Hematopoietic multipotent progenitor cell treated with erythropoietin and hydrocortisone succinate and interleukin-3 and kit ligand, for 6 days (in vitro differentiated cells): ENCODE measurements at places on chromosomes 6 and 20.
A peak's percentile ranks its signal among the peaks of the same experiment; 100 is the strongest.

- DNase-seq: no peak
Measured at GRCh38 chr6:1024587-1024986, 287.3 kb upstream of the FOXQ1 start.

- no peak for DNase-seq
Measured at GRCh38 chr6:16582446-16583143, 178.7 kb downstream of the ATXN1 start.

GRCh38 chr20:5267092-5267491, 49.7 kb downstream of the PROKR2 start:
- no peak for DNase-seq

DNA sequence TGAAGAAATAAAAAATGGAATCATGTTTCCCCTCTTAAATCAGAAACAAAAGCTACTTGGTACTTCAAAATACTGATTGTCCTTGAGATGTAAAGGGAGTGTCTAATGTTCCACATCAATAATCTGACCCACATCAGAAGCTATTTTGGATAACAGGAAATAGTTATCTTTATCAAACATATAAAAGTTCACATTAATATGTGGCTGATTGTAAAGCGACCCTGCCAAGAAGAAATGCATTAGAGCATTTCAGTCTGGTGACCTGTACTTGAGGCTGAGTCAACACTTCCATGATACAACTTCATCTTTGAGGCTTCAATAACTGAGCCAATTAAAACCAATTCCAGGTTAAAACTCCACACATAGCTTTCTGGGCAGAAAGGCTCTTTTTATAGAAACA, 31.8 kb downstream of the SYNE1 start:
- DNase-seq: no peak

DNA sequence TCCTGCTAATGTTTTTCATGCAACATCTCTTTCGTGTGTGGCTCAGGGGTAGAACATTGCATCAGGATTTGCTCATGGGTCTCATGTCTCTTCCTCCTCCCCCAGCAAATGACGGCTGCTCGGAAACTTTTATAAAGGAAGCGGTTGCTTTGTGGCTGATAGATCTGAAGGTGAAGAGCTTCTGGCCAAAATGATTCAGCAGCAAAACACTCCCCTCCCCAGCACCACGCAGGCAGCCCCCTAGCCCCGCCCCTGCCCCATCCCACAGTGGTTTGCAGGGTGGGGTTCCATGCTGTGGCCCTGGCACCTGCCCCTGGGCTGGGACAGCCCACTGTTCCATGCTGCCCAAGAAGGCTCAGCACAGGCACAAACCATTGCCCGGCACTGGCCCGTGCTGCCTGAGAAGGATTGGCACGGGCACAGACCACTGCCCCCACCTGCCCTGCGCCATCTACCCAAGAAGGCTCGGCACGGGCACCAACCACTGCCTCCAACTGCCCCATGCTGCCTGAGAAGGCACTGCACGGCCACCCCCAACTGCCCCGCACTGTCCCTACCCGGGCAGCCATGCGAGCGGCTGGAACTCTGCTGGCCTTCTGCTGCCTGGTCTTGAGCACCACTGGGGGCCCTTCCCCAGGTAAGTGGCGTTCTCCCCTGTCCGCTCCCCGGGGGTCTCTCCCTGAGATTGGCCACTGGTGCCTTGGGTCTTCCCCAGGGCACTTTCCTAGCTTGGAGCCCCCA, at the start of gene CST7:
Gene CST7 (plus strand): TSS at position 331 of the 741 bp plus-strand sequence. CDS start 237 bp downstream, at position 568.
- DNase-seq: peak; percentile 89

DNA sequence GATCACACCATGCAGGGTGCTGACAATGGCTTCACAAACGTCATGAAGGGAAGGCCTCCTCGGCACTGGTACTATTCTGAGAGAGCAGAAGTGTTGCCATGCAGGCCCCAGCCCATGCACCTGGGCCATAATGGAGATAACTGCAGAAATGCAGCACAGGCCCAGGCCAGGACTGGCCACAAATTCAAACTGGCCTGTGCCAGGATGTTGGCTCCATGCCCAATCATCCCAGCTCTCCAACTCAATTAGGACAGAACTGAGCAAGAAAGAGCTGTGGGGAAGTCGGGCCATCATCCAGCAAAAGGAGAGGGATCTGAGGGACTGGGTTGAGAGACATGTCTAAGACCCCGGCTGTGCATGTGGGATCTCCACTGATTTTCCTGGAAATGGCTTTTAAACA, 48.9 kb upstream of the SYNDIG1 start:
- DNase-seq: no peak

- no peak for DNase-seq
Measured at GRCh38 chr6:138956244-138956924, 31.7 kb downstream of the REPS1 start.

DNA sequence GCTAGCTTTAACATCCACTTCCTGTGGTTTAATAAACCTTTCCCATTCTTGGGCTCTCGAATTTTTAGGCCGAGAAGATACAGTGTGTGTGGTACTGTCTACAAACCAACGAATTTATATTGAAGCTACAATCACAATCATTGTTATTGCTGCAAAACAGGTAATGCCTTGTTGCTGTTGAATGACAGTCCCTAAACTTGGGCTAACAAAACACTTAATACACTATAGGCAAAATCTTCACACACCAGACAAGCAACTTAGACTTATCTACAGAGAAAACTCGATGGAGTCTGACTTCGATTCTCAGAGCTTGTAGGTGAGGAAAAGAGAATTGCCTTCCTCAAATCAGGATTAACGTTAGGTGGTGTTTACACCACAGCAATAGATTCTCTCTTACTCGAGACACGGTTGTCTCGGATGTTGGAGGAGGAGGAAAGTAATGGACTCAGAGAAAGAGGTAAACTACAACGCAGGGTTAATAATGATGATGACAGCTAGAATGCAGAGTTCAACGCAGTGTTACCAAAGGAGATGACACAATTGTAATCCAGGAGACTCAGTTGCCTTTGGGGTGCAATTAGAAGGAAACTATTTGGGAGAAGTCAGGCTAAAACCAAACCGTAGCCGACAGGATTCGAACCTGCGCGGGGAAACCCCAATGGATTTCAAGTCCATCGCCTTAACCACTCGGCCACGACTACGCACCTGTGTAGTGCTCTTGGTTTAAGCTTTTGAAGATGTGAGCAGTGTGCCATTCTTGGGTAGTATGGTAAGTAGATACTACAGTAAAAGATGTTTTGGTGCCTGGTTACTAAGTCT, 32.5 kb upstream of the ZNF184 start:
- DNase-seq: peak; percentile 53

DNA sequence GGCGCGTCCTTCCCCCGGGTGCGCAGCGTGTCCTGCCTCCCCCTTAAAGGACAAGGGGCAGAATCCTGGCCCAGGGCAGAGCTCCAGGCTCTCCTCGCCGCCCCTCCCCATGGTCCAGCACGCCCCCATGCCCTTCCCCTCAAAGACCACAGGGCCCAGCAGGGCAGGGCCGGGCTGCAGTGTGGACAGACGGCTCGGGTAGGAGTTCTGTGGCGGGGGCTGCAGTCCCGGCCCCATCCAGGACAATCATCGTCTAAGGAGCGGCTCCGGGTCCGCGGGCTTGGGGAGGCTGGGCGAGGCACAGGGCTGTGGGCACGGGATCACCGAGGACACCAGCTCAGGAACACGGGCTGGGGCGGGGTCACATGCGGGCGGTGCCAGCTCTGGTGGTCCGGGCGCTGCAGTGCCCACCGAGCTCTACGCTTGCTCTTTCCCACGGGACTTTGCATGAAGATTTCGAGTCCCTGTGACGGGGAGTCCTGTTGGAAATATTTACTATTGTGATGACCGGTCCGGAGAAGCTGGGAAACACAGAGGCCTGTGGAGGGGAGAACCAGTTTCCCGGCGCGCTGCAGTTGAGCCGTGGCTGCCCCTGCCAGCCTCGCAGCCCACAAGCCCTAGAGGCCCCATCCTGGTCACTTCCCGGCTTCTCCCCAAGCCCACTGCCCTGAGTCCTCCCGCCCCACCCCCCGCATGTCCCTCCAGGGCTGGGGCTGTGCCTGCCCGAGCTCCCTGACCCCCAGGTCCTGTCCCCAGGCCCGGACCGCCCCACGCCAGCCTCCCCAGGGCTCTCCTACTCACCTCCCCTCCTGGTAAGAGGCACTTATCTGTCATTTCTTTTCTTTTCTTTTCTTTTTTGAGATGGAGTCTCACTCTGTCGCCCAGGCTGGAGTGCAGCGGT, 20.6 kb downstream of the SLC17A9 start:
- no peak for DNase-seq

GRCh38 chr20:8152183-8152582, 20.1 kb downstream of the PLCB1 start:
- DNase-seq: no peak

- DNase-seq: peak; percentile 10
Measured at GRCh38 chr20:61797200-61797599, 268.5 kb downstream of the TAF4 start.

DNA sequence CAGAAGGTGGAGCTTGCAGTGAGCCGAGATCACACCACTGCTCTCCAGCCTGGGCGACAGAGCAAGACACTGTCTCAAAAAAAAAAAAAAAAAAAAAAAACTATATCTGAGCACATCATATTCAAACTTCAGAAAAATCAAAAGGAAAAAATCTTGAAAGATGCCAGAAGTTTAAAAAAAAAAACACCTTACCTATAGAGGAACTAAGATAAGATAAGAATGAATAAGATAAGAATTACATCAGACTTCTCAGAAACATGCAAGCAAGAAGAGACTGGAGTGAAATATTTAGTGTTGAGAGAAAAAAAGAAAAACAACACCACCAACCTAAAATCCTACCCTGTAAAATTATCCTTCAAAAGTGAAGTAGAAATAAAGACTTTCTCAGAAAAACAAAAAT, 116.8 kb upstream of the ARID1B start:
- DNase-seq: peak; percentile 21

- peak; percentile 47 for DNase-seq
Measured at GRCh38 chr20:63737945-63738686, 1.5 kb upstream of the SLC2A4RG start.

- DNase-seq: no peak
Measured at GRCh38 chr20:23507346-23507745, 16.4 kb downstream of the CST8 start.

GRCh38 chr20:15923030-15923776, 650.0 kb downstream of the KIF16B start:
- no peak for DNase-seq

- DNase-seq: no peak
Measured at GRCh38 chr6:74741646-74742045, 464.2 kb downstream of the COL12A1 start.

- peak; percentile 18 for DNase-seq
Measured at GRCh38 chr6:27468334-27468733, 4.6 kb downstream of the ZNF184 start.

- peak; percentile 81 for DNase-seq
Measured at GRCh38 chr20:23193801-23194384, 107.8 kb upstream of the CD93 start.

DNA sequence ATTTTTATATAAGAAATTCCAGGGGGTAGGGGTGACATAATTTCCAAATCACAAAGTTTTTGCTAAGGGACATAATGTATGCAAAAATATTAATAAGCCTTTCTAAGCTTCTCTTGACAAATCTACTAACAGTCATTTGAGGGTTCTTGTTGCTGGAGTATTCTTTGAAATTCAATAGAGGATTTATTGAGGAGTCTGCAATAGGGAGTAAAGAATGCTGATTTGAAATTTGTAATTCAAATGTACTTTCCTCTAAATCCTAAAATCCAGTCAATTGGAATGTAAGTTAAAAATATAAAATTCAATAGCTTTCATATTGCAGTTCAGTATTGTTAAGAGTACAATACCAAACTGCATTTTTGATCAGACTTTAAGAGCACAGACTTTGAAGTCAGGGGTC, 17.1 kb upstream of the LCA5 start:
- no peak for DNase-seq

- peak; percentile 95 for DNase-seq
Measured at GRCh38 chr6:36028877-36029324, 1.3 kb downstream of the MAPK14 start.

- DNase-seq: peak; percentile 96
Measured at GRCh38 chr6:82247505-82248272, at the start of gene IBTK. IBTK (minus strand) TSS chr6:82247744; CDS start chr6:82240486, 7,258 bp downstream.

DNA sequence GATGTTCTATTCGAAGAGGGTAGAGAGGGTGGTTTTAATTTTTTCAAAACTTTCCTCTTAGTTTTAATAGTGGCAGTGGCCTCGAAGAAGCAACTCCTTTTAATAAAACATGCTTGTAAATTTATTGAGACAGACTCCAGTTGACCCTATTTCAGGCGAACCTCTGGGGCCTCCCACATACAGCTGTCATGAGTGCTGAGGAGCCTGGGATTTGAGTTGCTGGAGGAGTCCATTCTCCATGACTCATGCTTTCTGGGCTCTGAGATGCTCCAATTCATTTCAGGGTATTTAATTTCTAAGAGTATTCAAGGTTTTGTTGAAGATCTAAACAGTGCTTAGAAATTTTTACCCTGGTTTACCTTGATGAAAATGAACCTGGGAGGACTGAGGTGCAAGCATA, 580.4 kb downstream of the CBLN4 start:
- no peak for DNase-seq

GRCh38 chr6:167832497-167833395, 6.0 kb downstream of the AFDN start:
- DNase-seq: peak; percentile 14

- no peak for DNase-seq
Measured at GRCh38 chr6:129568015-129568414, 142.0 kb downstream of the ARHGAP18 start.

GRCh38 chr6:132445201-132445951, 44.1 kb upstream of the MOXD1 start:
- no peak for DNase-seq

- no peak for DNase-seq
Measured at GRCh38 chr20:36248836-36249235, 12.6 kb downstream of the AAR2 start.

DNA sequence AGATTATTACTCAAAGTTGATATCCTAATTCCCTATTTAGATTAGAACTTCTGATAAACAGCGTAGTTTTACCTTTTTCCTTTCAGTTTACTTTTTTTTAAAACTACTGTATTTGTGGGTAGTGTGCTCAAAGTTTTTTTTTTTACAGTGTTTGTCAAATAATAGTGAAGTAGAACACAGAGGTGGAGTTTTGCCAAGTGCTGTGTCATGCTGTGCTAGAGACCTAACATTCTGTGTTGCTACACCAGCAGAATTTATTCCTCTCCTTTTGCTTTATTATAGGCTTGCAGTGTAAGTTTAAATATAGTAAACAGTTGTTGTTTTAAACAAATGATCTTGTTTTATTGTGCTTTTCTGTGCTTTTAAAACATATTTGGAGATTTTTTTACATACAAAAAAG, 125.4 kb downstream of the HIVEP1 start:
- peak; percentile 88 for DNase-seq

DNA sequence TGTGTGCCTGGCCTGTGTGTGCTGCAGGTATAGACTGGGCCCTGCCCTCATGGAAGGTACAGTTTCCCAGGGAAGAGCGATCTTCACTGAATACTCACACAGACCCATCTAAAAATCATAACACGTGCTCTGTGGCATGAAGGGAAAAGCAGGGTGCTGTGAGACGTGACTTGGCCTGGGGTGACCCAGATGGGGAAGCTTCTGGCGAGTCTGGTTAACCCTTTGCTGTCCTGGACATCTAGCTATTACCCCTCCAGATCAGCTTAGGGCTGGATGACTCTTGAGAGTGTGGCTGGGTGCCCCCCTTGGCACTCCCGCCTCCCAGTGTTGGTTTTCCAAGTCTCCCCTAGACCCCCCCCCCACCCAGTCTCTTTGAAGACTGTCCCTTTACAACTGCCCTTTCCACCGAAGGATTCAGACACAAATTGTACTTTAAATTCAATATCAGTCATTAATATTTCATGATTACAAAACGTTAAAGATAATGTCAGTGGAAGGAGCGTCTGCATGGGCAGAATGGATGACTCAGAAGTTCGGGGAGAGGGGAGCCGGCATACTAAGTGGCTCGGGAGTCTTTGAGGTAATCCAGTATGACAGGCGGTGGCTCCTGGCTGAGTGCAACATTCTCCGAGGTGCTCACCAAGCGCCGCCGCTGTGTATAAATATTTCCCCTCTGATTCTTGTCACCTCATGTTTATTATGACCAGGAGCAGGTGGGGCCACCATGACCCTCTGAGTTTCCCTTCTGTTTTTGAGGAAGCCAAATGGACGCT, 77.3 kb downstream of the CD40 start:
- DNase-seq: no peak
